ENCODE measurements at places on chromosomes 4 and X.

- DNase-seq = no peak
Observed at GRCh38 chrX:53261355-53261972, 19.9 kb downstream of the IQSEC2 start.

DNA sequence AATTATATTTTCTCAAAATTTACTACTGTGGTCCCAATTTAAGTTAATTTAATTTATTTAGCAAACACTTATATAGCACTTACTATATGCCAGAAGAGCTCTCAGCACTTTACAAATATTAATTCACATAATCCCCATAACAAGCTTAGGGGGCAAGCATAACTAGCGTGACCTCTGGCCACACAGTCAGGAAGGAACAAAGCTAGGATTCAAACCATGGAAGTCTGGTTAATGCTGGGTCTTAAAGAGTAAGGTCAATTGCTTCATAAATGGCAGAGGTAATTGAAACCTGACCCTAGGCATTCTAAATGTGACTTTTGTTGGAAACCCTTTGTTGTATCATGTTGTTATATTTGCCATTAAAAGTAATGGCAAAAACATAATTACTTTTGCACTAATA is 279.5 kb upstream of the EMCN start:
- no peak for DNase-seq

DNA sequence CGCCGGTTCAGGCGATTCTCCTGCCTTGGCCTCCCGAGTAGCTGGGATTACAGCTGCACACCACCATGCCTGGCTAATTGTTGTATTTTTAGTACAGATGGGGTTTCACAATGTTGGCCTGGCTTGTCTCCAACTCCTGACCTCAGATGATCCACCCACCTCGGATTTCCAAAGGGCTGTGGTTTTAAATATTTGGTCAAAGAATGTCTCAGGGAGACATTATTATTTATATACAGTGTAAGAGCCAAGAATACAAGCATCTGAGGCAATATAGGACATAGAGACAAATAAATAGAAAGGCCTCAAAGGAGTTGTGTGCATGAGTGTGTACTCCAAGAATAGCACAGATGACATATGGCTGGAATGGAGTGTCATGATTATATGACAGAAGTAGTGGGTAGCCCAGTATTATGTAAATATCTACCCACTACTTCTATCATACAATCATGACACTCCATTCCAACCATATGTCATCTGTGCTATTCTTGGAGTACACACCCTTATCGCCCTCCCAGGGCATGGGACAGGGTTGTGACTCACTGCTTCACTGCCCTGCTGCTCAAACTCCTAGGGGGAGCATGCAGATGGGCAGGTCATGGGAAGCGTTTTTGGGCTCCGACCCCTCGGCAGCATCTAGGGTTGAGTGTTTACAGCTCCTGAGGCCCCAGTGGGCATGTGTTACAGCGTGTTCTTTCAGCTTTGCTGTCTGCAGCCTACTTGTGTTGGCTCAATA is 1649.8 kb upstream of the PCDH10 start:
- no peak for DNase-seq

- peak; percentile 62 for DNase-seq
Observed at GRCh38 chr4:24794480-24794879, 893 bp upstream of the SOD3 start.

GRCh38 chr4:168784786-168785461 is 225.1 kb downstream of the CBR4 start:
- DNase-seq = no peak

DNA sequence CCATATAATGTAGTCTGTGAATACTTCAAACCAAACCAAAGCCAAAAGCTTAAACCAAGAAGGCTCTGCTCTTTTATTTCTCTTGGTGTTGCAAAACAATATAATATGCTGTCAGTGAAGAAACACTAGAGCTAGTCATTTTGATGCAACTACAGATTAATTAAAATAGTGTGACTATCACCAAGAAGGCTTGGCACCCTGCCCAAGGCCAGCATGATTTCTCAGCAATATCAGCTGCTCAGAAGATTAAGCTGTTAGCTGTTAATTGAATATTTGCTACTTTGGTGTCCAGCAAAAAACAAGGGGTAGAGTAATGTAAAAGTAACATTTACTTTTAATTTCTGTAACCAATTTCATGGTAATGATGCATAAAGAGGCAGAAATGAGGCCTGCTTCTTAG is 104.9 kb upstream of the PRPS2 start:
- DNase-seq = no peak

GRCh38 chrX:18681996-18682395 is 10.1 kb upstream of the RS1 start:
- DNase-seq = no peak

- DNase-seq = no peak
Observed at GRCh38 chrX:123072686-123073385, 111.2 kb upstream of the GRIA3 start.

DNA sequence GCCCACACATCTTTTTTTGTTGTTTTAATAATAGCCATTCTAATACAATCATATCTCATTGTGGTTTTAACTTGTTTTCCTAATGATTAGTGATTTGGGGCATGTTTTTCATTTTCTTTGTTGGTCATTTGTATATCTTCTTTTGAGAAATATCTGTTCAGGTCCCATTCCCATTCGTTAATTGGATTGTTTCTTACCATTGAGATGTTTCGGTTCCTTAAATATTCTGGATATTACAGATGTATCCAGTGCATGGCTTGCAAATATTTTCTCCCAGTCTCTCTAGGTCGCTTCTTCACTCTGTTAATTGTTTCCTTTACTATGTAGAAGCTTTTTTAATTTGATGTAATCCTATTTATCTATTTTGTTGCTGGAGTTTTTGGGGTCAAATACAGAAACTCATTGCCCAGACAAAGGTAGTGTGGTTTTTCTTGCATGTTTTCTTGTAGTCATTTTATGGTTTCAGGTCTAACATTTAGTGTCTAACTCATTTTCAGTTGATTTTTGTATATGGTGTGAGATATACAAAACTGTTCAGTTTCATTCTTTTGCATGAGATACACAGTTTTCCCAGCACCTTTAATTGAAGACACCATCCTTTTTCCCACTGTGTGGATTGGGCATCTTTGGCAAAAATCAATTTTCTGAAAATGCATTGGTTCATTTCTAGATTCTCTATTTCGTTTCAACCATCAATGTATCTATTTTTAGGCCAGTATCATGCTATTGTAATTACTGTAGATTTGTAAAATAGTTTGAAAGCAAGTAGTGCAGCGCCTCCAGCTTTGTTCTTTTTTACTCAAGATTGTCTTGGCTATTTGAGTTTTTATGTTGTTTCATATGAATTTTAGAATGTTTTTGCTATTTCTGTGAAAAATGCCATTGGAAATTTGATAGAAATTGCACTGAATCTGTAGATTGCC is 195.9 kb downstream of the SCFD2 start:
- DNase-seq = no peak

GRCh38 chrX:25667681-25668080 is 470.5 kb upstream of the MAGEB18 start:
- no peak for DNase-seq

- no peak for DNase-seq
Observed at GRCh38 chrX:57651169-57651919, 28.7 kb downstream of the NLRP2B start.

DNA sequence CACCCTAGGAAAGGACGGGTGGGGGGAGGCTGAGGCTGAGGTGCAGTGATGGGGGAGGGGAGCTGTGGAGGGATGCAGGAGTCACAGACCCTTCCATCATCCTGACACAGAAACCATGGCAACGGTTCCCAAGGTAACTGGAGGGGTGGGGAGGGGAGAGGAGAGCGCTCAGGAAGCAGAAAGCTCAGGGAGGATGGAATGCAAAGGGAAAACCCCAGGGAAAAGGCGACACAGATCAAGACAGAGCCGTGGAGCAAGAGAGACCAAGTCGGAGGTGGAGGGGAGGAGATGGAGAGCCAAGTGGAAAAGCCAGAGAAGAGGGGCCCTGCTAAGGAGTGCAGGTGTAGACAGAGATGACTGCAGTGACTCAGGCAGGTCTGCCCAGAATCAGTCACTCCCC is 14.5 kb downstream of the L1CAM start:
- no peak for DNase-seq

DNA sequence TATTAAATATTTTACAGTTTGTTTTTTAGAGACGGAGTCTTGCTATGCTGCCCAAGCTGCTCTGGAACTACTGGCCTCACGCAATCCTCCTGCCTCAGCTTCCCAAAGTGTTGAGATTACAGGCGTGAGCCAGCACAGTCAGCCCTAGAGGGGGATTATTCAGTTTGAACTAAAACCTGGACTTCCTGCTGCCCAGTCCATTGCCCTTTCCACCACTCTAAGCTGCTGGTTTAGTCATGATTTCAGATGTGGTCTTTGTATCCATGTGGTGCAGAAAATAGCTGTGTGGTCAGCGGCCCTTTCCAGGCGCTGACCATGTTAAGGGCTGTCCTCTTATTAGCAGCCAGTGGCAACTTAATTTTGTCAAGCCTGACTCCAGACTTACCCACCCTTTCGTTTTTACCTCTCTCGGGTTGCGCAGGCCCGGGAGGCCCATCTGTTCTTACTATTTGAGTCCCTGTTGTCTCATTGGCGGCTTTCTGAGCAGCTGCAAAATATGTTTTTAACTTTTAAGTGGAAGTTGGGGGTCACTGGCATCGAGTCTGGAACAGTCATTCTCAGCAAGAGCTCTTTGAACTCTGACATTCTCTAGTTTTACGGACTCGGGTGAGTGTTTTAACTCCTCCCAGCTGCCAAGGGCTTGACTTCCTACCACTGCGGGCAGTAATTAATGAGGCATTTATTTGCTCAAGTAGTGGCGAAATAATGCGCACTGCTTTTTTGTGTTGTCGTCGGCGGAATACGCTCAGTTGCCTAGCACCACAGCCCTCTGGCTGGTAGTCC is 773 bp upstream of the VMA21 start:
- DNase-seq = no peak

GRCh38 chr4:90841676-90842075 is 714.5 kb downstream of the CCSER1 start:
- DNase-seq = no peak

- DNase-seq = no peak
Observed at GRCh38 chr4:17504081-17504480, 7.8 kb downstream of the QDPR start.

DNA sequence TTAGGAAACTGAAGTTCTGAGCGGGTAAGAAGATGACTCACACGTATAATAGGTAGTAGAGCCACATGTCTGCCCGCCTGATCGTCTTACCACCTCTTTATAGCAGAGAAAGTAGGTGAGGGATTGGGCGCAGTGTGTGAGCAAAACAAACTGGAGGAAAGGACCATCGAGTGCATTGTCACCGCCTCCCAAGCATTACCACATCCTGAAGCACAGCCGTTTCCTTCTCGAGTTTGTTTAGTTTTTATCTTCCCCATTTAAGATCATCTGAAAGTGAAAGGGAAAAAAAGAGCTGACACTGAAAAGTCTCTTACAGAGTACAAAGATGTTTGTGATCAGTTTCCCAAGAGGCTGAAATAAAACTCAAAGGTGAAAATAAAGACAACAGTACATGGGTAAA is 14.8 kb downstream of the PDK3 start:
- DNase-seq = no peak

GRCh38 chr4:125390126-125390525 is 75.4 kb downstream of the FAT4 start:
- DNase-seq = no peak

- DNase-seq = no peak
Observed at GRCh38 chr4:12118651-12119213, 690.0 kb upstream of the HS3ST1 start.

DNA sequence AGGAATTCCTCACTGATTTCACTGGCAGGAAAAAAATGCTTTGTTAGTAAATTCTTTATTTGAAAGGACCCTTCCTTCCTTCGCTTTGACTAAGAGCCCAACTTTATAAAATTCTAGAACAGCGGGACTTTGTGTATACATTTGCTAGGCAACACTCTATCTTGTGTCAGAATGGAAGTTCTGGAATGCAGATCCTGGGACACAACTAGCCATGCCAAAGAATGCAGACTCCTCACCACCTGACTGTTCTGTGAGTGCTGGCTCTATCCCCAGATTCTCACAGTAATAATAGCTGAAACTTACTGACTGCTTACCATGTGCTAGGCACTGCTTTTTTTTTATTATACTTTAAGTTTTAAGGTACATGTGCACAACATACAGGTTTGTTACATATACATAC is 73.3 kb upstream of the ZDHHC15 start:
- DNase-seq = no peak

GRCh38 chrX:12563121-12563520 is 228.1 kb upstream of the PRPS2 start:
- no peak for DNase-seq

DNA sequence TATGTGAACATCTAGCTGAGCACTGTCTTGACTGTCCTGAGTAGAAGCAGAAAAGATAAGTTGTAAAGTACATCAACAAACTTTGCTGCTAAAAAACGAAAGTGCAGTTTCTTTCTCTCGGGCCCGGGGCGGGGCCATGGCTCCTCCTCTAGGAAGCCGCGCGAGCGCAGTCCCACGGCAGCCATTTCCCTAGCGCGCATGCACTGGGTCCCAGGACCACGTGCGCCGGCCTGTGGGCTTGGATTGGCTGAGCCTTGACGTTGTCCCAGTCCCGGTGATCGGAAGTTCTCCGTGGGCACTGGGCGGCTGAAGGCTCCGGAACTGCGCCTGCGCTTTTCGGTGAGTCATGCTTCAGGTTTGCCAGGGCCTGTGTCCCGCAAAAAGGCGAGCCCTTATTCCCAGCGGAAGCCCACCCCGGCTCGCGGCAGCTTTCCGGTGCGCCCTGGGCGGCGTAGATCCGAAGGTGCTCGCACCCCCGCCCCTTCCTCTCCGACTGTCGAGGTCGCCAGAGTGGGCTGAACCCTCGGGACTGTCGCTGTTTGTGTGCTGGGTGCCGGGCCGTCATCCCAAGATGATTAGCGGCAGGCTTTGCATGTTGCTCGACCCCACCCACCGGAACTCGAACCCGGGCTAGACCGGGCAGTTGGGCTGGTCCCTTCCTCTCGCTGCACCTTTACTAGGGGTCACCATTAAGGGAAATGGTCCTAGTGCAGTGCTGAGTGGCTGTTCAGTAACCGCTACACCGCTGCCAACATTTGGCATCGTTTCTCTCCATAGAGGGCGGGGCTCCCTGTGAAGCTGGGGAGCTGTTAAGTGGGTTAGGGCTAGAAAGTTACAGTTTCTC is at the start of gene TCEANC:
TCEANC (plus strand) TSS at position 292 of the 844 bp plus-strand sequence. CDS start 9,368 bp downstream, outside the sequence.
- peak; percentile 99 for DNase-seq
